ENCODE measurements at places on chromosomes 4 and X. TPM values are rescaled to one million over a fixed set of nuclear protein-coding genes. Genes with fewer than 3 reads are reported as not detected.

The CENPVL3 gene
- polyA plus RNA-seq = not detected

The ODAPH gene
- polyA plus RNA-seq = not detected

GRCh38 chr4:88439161-88439760, 17.7 kb upstream of the HERC5 start:
- DNase-seq = no peak

The F8 gene
- 5.5 TPM for polyA plus RNA-seq

The NR3C2 gene
- polyA plus RNA-seq = 0.15 TPM
